ENCODE measurements at places on chromosomes 12 and 14. TPM values are rescaled to one million over a fixed set of nuclear protein-coding genes. Genes with fewer than 3 reads are reported as not detected.

- no peaks in the 10 kb centered on the region for H3K36me3 ChIP-seq
- H3K27ac ChIP-seq, result no peak overlapping the region
- no peak for DNase-seq
- peaks cover 20% of the 10 kb centered on the region for H3K4me1 ChIP-seq
- H3K27me3 ChIP-seq, result no peaks in the 10 kb centered on the region
These were observed 150.8 kb downstream of the PRKCH start for GRCh38 chr14:61472011-61472672.

- no peaks in the 10 kb centered on the region for H3K4me1 ChIP-seq
- no peak overlapping the region for H3K27ac ChIP-seq
- H3K36me3 ChIP-seq, result no peaks in the 10 kb centered on the region
- H3K27me3 ChIP-seq, result no peaks in the 10 kb centered on the region
These were observed 19.2 kb downstream of the BLTP3B start for GRCh38 chr12:100123316-100124095.

- DNase-seq, result no peak
- no peak overlapping the region for H3K27ac ChIP-seq
- no peak overlapping the region for H3K4me3 ChIP-seq
- H3K27me3 ChIP-seq, result no peaks in the 10 kb centered on the region
These were observed 84.1 kb downstream of the BCL11B start for GRCh38 chr14:99187858-99188257.

HOXC9 gene
- total RNA-seq, result 11.3 TPM

- DNase-seq, result no peak
- H3K36me3 ChIP-seq, result peaks cover 52% of the 10 kb centered on the region
- H3K27me3 ChIP-seq, result no peaks in the 10 kb centered on the region
These were observed 39.5 kb downstream of the E2F7 start for GRCh38 chr12:77025782-77026314.

- H3K4me3 ChIP-seq, result no peak overlapping the region
- no peaks in the 10 kb centered on the region for H3K36me3 ChIP-seq
- H3K27me3 ChIP-seq, result no peaks in the 10 kb centered on the region
- no peaks in the 10 kb centered on the region for H3K4me1 ChIP-seq
These were observed 855.2 kb downstream of the FSCB start for GRCh38 chr14:43651896-43652295.

DNA sequence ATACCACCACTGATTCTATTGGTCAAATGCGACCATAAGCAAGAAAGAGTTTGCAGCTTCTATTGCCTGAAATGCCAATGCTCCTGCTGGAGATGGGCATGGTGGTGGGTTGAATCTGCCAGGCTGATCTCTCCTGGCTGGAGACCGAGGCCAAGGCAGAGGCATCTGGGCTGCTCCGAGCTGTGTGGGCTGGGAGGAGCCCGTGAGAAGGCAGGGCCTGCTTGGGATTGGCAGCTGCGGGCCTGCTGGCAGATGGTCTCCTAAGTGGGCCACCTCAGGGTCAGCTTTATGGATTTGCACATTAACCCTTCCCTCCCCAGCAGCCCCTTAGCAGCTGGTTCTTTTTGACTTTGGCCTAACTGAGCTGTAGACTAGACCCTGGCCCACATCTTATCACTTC lies 25.4 kb downstream of the SRRM4 start:
- no peak overlapping the region for H3K27ac ChIP-seq
- DNase-seq, result no peak
- no peaks in the 10 kb centered on the region for H3K4me1 ChIP-seq

LUM gene
- 0.69 TPM for total RNA-seq

DNA sequence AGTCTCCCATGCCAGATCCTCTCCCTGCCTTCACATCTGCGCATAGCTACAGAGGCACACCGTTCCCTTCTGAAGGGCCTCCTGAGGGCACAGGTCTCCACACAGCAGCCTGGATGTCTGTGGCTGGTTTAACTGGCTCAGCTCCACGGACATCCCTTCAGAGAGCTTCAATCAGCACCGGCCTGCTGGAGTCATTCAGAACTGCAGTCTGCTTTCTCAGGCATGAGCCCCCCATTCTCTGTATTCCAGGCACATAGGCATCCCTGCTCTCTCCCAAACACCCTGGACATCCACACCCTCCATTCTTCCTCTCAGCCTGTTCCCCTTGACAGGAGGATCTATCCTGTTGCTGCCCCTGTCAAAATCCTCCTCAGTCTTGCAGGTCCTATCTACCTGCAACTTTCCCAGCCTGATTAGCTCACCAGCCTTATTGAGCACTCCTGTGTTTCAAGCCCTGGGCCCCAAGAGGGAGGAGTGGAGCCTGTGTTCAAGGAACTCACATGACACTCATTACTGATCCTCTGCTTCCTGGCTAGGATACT lies 2.9 kb upstream of the DHRS2 start:
- no peak overlapping the region for H3K4me3 ChIP-seq
- no peak overlapping the region for H3K27ac ChIP-seq
- H3K4me1 ChIP-seq, result peaks cover 6% of the 10 kb centered on the region
- no peaks in the 10 kb centered on the region for H3K27me3 ChIP-seq

GRCh38 chr14:97382616-97383226 lies 585.5 kb downstream of the VRK1 start:
- DNase-seq, result no peak
- H3K36me3 ChIP-seq, result no peaks in the 10 kb centered on the region
- no peaks in the 10 kb centered on the region for H3K4me1 ChIP-seq
- H3K4me3 ChIP-seq, result no peak overlapping the region
- H3K27ac ChIP-seq, result no peak overlapping the region
- peaks cover 7% of the 10 kb centered on the region for H3K27me3 ChIP-seq

GRCh38 chr14:63877550-63877939 lies 24.7 kb downstream of the SYNE2 start:
- H3K27ac ChIP-seq, result no peak overlapping the region
- H3K4me3 ChIP-seq, result no peak overlapping the region
- H3K4me1 ChIP-seq, result peaks cover 12% of the 10 kb centered on the region
- no peaks in the 10 kb centered on the region for H3K36me3 ChIP-seq

SLC11A2 gene
- 38.7 TPM for total RNA-seq

- H3K4me3 ChIP-seq, result no peak overlapping the region
- no peak for DNase-seq
- H3K4me1 ChIP-seq, result no peaks in the 10 kb centered on the region
- no peaks in the 10 kb centered on the region for H3K36me3 ChIP-seq
These were observed 218.6 kb downstream of the SPTSSA start for GRCh38 chr14:34243401-34243800.

DNA sequence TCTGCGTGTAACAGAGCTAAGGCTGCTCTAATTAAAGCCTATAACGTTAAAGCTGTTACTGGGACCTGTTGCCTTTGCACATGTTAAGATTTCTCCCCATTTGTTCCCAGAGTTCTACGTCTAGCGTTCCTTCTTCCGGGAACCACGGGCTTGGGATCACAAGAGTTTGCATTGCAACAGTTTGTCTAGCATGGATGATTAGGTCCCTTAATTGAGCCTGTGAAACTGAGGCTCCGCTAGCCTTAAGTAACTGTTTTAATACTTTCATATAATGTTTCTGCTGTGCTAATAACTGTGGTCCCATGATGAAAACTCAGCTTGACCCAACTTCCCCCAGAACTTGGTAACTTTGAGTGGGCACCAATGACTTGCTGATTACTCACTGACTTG lies 16.7 kb upstream of the LYZ start:
- DNase-seq, result no peak
- no peak overlapping the region for H3K27ac ChIP-seq
